ENCODE measurements at places on chromosomes 12 and 14. TPM values are rescaled to one million over a fixed set of nuclear protein-coding genes. Genes with fewer than 3 reads are reported as not detected.

The SIRT4 gene
- 2.0 TPM for total RNA-seq

The TAS2R19 gene
- 8.1 TPM for total RNA-seq

The CLEC4C gene
- total RNA-seq, result not detected

The MTA1 gene
- total RNA-seq, result 19.4 TPM

The NUDT14 gene
- total RNA-seq, result 5.6 TPM

DNA sequence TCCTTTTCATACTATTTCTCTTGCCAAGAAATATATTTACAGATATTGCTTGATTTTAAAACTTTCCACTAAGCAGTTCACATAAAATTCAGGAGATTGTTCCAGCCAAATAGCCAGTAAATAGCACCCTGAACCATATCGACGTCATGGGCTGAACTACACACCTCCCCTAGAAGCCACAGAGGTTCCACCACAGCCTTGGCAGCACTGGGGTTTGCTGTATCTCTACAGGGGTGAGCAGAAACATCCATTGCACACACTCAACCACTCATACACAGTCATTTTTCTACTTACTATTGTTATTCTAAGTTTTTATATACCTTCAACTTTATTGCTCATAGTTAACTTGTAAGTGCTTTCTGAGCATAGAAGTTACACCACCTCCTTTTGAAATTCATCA is 8.1 kb upstream of the EIF2S3B start:
- no peak for DNase-seq

DNA sequence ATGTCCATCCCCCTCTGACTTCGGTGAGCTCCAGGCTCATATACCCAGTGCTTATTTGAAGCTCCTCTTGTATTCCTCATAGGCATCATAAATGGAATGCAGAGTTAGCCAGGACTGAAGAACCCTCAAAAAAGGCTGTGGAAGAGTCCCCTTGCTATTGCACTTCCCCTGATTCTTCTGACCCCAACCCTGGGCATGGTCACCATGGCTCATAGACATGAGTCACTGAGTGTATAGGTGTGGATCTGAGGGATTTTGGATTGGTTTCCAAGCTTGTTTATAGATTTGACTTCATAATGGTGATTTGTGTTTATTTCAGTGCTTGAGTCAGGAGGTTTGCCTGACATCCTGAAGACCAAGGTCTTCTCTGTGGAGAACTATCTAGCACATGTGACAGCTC is 98.4 kb upstream of the SLC38A2 start:
- DNase-seq, result peak; percentile 67

DNA sequence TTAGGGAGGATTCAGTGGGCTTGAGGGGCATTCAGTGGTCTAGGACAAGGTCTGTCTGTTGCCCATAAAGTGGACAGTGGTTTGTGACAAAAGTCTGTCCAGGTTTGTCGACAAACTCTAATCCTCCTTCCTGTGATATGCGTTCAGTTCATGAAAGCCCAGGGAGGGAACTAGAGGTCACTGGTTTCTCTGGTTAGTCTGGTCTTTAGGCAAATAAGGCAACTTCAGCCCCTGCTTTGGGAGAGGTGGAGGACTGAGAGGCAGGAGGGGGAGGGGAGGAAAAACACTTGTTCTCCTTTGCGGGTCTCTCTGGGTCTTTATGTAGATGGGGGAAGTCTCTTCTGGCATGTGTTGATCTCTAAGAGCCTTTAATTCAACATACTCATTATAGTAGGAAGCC is 235.1 kb upstream of the PWP1 start:
- DNase-seq, result no peak
